MCF 10A (cell line): ENCODE measurements at places on chromosomes 4 and X.

DNA sequence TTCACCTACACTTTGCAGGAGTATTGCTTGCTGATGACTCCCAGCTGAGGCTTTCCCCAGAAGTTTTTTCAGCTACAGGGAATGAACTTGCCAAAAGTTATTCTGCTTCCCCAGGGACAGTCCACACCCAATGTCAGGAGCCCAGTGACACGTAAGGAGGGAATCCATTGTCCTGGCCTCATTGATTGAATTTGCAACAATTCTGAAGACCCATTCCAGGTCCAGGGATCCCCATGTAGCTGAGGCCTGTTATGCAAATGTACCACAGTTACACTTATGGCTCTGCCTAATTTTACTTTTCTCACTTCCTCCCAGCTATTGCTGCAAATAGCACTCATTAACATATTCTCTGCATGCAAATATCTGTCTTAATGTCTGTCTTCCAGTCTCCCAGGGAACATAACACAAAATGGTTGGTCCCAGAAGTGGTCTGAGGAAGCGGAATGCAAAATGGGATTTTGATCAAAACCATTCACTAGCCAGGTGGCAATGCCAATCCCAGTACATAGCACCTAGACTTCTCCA, 113.7 kb upstream of the ACTRT1 start:
- DNase-seq = no peak

GRCh38 chrX:120562569-120562926, 1.8 kb upstream of the CUL4B start:
- DNase-seq = no peak

- no peak for DNase-seq
These were observed 601 bp downstream of the SLC25A43 start for GRCh38 chrX:119399772-119400101.

DNA sequence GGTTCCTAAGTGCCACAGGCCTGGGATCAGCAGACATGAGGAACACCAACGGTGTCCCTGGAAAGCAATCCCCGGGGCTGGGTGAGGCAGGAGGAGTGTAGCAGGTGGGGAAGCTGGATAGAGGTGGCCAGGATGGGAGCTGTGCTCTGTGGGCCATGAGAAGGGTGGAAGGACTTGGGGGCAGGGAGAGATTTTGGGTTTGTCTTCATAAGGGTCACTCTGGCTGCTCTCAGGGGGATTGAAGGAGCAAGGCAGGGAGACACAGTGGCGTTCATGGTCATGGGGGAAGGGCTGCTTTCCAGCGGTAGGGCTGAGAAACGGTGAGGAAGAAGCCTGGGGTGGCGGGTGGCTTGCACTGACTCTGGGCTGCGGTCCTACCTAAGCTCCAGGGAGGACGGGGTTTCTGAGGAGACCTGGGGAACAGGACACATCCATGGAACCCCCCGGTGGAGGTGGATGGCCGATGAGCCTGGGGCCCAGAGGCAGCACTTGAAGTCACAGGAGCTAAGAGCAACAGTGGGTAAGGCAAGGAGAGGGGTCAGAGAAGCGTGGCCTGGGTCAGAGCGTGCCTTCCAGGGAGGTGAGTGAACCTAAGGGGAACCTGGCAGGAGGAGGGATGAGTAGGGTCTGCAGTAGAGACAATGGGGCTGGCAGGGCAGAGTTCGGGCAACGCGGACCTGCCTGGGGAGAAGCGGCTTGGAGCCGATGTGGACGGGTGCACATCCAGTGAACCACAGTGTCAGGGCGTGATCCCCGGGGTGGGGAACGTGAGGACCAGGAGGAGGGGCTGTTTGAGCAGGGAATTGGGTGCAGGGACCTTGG, 12.4 kb upstream of the CTBP1 start:
- no peak for DNase-seq

DNA sequence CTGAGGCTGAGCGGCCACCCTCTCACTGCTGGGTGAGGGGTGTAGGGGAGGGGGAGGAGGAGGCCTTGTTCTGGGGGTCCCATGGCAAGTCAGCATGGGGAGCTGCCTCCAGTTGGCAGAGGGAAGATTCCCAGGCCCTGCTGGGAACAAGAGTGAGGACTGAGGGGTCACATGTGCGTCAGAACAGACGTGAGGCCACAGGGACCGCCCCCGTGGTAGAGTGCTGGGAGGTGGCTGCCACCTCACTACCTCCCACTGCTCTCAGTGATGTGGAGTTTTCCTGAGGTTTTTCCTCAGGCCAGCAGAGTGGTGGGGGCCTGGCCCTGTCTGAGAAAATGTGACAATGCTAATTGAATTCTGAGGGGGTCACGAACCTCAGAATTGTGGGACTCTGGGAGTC, 568 bp downstream of the MAGEC1 start:
- DNase-seq = no peak

DNA sequence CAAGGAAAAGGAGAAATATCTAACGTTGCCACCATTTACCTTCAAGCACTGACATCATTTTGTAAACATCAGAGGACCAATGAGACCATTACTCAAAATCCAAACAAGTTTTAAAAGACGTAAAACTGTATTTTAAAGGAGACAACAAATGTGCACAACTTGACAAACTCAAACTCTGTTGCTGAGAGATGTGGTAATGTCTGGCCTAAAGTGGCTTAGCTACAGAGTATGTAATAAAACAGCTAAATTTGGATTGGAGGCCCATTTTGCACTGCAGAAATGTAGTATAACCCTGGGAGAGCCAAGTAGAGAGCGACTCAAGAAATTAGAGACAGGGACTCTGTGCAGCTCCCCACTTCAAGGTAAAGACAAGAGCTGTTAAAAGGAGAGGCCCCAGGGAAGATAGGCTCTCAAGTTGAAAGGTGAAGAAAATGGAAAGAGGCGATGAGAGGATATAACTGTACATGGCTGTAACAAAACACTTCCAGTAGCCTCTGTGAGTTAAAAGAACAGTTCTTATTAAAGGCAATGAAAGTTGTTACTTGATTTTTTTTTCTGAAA, 20.3 kb downstream of the UNC5C start:
- DNase-seq = no peak

- no peak for DNase-seq
These were observed 46.0 kb upstream of the CLNK start for GRCh38 chr4:10730590-10730989.

DNA sequence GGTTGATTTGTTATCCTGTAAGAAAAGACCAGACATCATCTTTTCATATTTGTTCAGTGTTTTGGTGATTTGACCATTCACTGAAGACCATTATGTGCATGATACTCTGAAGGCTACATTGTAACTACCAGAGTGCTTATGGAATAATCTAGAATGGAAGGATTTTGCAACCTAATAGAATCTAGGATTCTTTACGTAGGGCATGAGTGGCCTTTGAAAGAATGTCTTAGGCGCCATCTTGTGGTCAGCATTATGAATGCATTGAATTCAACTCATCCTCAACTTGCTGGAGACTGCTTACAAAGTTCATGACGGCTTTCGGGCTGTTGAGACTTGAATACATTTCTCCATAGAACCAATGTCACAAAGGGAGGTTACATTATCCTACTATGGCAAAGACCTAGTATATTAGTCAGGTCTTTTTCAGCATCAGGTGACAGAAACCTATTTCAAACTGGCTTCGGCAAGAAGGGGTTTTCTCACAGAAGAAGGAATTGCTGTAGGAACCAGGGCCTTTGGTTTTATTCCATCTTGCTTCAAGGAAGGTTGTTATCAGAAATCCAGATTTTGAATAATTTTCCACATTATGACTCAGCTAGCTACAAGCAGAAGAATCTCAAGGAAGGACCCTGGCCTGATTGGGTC, 104.1 kb downstream of the GPAT3 start:
- DNase-seq = peak; percentile 83

DNA sequence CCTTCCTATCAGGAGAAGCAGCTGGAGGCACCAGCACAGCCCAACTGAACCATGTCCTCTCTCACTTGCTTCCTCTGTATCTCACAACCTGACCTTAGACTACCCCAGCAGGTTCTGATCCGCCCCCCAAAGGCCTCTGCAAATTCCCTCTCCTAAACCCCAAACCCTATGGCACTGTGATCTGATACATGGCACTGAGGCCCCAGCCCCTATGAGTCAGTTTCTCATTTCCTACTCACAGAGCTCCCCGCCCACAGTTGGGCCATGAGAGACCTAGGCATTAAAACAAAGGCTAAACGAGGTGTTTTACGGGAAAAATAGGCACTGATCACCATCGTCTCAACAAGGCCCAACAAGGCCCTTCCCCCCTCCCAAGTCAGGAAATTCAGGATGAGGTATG, 19.1 kb downstream of the SASH3 start:
- no peak for DNase-seq

DNA sequence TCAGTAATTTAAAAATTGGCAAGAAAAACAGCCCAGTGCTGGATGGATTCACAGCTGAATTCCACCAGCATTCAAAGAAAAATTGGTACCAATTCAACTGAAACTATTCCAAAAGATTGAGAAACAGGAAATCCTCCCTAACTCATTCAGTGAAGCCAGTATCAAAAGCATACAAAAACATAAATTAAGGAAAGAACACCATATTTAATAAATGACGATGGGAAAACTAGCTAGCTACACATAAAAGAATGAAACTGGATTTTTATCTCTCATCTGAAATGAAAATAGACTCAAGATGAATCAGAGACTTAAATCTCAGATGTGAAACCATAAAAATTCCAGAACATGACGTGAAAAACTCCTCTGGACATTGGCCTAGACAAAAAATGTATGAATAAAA, 516.8 kb upstream of the SPANXN1 start:
- DNase-seq = peak; percentile 79

GRCh38 chrX:79117078-79117477, 27.4 kb upstream of the GPR174 start:
- DNase-seq = no peak

GRCh38 chr4:153502584-153502983, 36.4 kb downstream of the TMEM131L start:
- DNase-seq = no peak

DNA sequence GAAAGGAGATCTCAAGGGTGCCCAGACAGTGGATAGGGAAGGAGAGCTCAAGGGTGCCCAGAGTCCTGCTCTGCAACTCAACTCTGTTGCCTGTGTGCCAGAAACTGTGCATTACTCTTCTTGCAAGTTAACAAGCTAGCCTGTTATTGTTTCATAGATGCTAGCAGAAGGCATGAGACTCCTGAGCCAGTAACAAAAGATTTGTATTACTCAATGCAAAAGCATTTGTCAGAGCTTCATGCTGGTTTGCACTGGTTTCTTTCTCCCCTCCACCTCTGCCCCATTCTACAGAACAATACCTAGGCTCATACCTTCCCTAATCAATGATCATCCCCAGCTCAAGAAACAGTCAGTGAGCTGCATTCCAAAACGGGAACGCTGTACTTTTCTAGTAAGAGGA, 124.5 kb upstream of the NEIL3 start:
- DNase-seq = no peak

DNA sequence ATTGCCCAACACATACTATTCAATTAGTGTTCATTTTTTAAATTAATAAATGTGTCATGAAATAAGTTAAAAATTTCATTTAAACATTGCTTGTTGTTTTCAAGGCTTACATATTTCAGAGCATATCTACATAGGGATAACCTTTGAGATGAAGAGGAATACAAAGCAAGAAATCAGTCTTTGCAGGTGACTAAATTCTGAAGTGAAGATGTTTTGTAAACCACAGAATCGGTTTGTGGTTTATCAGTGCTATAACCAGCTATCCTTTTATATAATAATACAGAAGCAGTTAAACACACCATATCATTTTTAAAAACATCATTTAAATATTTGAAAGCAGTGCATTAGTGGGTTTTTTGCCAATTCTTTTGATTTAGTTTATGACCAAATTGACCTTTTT, 26.9 kb downstream of the FAM241A start:
- no peak for DNase-seq

DNA sequence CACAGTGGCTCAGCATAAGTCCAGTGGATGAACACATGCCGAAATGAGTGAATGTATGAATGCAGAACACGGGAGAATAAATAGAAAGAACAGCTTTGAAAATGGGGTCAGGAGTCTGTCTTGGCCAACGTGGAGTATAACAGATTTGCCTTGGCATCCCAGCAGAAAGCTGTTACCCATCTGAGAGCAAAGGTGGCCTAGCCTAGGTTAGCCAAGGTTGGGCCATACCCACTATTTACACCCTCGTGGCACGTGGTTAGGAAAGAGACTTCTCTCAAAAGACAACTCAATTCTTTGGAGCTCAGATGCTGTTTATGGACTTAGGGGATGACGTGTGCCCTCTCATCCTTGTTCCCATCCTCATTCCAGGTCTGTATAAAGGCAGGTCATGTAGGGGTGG, 127.3 kb downstream of the NSUN7 start:
- no peak for DNase-seq

DNA sequence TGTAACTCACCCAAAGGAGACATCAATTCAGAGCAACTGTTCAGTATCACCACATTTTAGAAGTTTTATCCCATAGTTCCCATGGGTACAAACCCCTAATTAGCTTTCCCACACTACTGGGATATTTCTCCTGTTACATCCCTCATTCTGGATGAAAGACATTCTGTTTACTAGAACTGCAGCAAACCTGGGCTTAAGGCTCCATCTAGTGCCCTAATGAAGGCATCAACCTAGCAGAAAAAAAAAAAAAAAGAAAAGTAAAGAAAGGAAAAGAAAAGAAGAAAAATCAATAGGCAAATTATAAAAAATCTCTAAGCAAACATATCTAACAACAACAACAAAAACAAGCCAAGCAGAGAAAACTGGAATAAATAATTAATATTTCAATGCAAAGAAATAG, 133.7 kb upstream of the CPXCR1 start:
- peak; percentile 55 for DNase-seq

DNA sequence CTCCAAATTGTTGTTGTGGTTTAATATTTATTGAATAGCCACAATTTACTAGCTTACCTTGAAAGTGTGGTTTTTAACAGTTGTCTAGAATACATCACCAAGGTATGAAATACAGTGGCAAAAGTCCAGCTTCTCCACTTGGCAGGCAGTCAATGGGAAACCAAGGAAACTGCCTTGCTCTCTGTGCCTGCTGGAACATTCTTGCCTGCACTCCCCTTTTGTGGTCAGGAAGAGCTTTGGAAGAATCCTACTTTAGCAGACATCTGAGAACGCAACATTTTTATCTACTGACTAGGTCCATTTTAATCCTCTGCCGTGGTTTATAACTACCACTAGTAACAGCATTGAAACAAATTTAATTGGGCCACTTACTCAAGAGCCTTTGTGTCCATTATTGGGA, 64.5 kb downstream of the TENM3 start:
- peak; percentile 97 for DNase-seq

GRCh38 chr4:44848466-44848865, 122.1 kb upstream of the GNPDA2 start:
- no peak for DNase-seq

DNA sequence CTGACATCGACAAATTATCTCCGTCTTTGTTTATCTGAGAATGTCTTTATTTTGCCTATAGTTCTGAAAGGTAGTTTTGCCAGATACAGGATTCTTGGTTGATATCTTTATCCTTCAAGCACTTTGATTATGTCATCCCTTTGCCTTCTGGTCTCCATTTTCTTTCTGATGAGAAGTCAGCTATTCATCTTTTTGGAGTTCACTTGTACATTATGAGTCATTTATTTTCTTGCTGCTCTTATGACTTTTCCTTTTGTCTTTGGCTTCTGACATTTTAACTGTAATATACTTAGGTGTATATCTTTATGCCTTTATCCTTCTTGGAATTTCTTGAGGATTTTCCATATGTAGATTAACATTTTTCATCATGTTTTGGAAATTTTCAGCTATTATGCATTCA, 51.4 kb downstream of the SHROOM4 start:
- no peak for DNase-seq

- DNase-seq = peak; percentile 68
These were observed 143.6 kb downstream of the SLIT2 start for GRCh38 chr4:20395160-20395773.

GRCh38 chrX:56963377-56963776, 32.0 kb downstream of the SPIN3 start:
- DNase-seq = no peak

- DNase-seq = peak; percentile 39
These were observed 723 bp downstream of the WDFY3 start for GRCh38 chr4:84965553-84966381.
